ENCODE measurements at places on chromosomes 7 and 10.

DNA sequence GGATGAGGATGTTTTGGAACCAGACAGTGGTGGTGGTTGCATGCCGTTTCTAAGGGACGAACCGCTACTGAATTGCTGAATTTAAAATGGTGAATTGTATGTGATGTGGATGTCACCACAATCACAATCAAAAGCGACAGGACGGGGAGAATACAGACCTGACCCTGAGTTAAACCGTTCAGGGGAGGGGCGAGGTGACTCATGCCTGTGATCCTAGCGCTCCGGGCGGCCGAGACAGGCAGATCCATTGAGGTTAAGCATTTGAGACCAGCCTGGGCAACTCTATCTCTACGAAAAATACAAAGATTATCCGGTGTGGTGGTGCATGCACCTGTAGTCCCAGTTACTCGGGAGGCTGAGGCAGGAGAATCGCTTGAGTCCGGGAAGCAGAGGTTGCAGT is 46.4 kb downstream of the UNCX start:
- no peak for DNase-seq

- no peak for DNase-seq
These were observed 78.7 kb downstream of the NKX6-2 start for GRCh38 chr10:132707121-132707775.

DNA sequence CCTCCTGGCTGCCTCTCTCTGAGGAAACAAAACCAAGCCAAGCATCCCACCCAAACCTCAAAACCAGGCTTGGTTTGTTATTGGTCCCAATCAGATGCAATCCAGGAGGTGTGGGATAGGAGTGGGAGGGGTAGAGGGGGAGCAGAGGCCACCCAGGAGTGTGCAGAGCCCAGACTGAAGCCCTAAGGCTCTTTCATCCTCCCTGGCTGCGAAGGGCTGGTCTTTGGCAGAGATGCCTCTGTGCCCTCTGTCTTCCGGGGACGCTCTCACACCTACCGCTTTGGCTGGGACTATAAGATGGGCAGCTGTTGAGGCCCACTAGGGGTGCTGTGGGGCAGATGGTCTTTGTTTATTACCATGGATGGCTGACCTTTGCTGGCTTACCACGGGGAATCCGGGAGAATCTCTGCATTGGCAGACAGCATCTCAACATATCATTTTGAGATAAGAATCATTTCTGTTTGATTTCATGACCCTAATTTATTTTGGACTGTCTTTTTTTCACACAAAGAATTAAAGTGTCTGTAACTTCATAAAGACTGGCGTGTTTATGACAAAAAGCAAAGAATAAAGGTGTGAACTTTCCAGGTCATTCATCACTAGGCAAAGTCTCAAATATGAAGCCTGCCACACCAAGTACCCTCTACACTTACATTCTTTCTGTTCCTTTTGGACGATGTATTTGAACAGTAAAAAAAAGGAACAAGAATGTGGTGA is 6.5 kb upstream of the DENND2A start:
- no peak for DNase-seq

GRCh38 chr10:116255886-116256751 is 16.9 kb downstream of the GFRA1 start:
- no peak for DNase-seq

DNA sequence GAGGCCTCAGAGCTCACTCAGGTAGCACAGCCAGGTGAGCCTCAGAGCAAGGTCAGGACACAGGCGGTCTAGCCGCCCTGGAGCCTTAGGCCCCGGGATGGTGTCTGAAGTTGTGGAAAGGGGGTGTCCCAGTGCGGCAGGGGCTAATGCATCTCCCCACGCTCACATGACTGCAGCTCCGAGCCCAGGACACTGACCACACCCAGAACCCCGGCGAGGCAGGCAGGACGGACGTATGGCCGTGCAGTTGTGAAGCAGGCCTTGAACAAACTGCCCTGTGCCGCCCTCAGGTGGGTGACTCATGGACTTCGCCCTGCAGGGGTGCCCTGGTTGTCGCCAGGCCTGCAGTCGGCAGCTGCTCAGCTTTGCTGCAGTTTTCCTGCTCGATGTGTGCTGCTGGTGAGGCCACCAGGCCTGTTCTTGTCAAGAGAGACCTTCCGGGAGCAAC is 5.0 kb upstream of the PRKAR1B start:
- no peak for DNase-seq

DNA sequence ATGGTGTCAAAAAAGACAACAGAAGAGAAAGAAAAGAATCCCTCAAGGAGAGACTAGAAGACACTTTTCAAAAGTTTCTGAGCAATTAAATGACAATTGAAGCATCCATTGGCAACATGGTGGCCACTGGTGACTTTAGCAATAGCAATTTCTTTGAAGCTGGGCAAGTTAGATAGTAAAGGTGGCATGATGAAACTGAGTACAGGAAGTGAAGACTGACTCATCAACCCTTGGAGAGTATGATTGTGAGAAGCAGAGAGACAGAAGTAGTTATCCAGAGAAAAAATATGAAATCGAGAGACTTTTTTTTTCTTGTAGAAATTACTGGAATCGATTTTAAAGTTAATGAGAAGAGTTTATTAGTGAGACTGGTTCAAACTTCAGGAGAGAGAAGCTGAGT is 52.5 kb downstream of the DGKB start:
- no peak for DNase-seq

DNA sequence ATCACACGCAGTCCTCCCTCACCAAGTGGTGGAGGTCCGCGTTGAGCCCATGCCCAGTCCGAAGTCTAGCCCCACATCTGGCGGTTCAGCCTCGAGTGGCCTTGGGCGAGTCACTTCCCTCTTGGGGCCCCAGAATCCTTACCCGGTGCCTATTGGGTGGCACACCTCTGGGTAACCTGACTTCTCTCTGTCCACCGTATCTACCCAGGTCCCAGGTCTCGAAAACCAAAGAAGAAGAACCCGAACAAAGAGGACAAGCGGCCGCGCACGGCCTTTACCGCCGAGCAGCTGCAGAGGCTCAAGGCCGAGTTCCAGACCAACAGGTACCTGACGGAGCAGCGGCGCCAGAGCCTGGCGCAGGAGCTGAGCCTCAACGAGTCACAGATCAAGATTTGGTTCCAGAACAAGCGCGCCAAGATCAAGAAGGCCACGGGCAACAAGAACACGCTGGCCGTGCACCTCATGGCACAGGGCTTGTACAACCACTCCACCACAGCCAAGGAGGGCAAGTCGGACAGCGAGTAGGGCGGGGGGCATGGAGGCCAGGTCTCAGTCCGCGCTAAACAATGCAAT is 4.3 kb downstream of the EN2 start:
- no peak for DNase-seq

Measured in HFF-Myc (cell line).